ENCODE measurements at places on chromosomes 11 and 22.

GRCh38 chr11:47514825-47515647, 37.9 kb downstream of the CELF1 start:
- peak overlapping the region; percentile 27 for H3K4me3 ChIP-seq
- no peaks in the 10 kb centered on the region for H3K27me3 ChIP-seq
- peak; percentile 16 for DNase-seq

DNA sequence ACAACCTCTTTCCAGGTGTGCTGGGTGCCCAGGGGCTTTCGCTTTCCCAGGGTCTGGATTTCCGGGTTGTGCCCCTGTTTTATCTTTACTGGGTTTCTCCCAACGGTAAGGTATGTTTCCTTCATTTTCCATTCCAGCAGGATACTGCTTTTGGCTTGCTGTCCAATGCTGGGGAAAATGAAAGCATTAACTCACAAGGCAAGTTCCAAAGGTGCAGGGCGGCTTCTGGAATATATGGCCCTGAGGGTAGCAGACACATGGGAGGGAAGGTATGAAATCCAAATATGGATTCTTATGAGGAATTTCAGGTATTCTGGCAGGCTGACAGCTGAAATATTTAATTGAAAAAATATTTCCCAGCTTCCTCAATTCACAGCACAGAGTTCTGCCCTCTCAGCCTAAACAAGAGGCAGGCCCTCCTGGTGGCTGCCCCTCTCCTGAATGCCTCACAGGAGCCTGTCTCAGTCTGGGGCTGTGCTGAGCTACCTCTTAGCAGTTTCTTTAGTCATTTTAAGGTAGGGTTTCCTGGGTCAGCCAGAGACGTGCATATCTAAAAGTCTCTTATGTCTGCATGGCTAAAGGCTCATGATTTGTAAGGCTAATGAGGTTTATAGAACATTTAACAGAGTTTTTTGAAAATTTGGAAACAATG, 318.6 kb upstream of the B3GAT1 start:
- H3K4me1 ChIP-seq, result peaks cover 6% of the 10 kb centered on the region
- no peak overlapping the region for H3K27ac ChIP-seq
- H3K36me3 ChIP-seq, result no peaks in the 10 kb centered on the region
- peak; percentile 34 for DNase-seq
- H3K4me3 ChIP-seq, result 0 out of 3 replicates have a peak overlapping the region, but pooled peaks have one; percentile 10

DNA sequence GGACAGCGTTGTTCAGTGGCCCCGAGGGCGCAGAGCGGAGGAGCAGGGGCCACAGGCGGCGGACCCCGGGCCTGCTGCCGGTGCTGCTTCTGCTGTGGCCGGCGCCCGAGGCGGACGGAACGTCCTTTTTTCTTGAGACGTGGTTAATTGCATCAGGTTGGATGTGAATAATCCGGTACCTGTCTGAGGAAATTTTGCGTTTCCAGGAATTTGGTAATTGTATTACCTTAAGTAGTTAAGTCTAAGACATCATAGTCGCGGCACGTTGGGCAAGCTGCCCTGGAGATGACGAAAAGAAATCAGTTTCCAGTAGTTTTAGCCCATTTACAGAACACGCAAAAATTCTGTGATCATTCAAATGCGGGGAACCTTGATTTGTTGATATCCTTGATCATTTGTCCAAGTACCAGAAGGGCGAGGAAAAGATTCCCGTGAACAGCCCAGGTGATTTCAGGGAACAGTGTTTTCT, 789 bp downstream of the SPECC1L start:
- no peaks in the 10 kb centered on the region for H3K4me1 ChIP-seq
- H3K27ac ChIP-seq, result no peak overlapping the region
- H3K36me3 ChIP-seq, result peaks cover 9% of the 10 kb centered on the region
- H3K4me3 ChIP-seq, result peak overlapping the region; percentile 89
- no peak for DNase-seq

DNA sequence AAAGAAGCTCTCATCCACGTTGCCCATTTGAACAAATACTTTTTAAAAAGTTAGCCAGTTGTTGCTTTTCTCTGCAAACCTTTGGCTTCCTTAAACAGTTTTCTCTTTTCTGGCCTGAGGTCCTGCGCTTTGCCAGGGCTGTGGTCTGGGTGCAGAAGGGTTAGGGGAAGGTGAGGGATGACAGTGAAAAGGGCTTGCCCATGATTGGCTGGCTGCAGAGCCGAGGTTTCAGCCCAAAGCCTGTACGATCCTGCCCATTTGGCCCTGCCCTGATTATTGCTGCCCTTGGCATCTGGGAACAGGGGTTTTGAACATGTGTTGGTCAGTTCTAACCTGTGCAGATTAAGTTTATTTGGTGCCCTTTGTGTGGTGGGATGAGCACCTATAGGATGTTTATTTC, 1.5 kb downstream of the INCENP start:
- H3K27ac ChIP-seq, result no peak overlapping the region
- no peaks in the 10 kb centered on the region for H3K27me3 ChIP-seq
- DNase-seq, result no peak
- peak overlapping the region; percentile 97 for H3K4me3 ChIP-seq

- no peak for DNase-seq
- no peaks in the 10 kb centered on the region for H3K36me3 ChIP-seq
- H3K4me3 ChIP-seq, result no peak overlapping the region
- H3K4me1 ChIP-seq, result no peaks in the 10 kb centered on the region
Measured at GRCh38 chr11:31114442-31114841, 255.1 kb downstream of the DCDC1 start.

All from H9 (cell line).